ENCODE measurements at places on chromosomes 3 and 15. TPM values are rescaled to one million over a fixed set of nuclear protein-coding genes. Genes with fewer than 3 reads are reported as not detected.

Gene MME
- total RNA-seq: 0.27 TPM

Gene CIDEC
- total RNA-seq: not detected

Gene SEMA3G
- total RNA-seq: 0.34 TPM

Gene CADM2
- total RNA-seq: 0.13 TPM

Gene RTP3
- not detected for total RNA-seq

Gene SLC24A5
- total RNA-seq: not detected

Gene IL5RA
- not detected for total RNA-seq

Gene PRR23A
- not detected for total RNA-seq

Gene PARP9
- 50.0 TPM for total RNA-seq

Gene ALG3
- 45.8 TPM for total RNA-seq

Gene LRRN1
- 0.19 TPM for total RNA-seq

Gene HCLS1
- 4.4 TPM for total RNA-seq

Gene SPTBN5
- total RNA-seq: 4.4 TPM

Gene NUDT16
- 5.5 TPM for total RNA-seq

Gene CD86
- 5.0 TPM for total RNA-seq

Gene PSTPIP1
- 0.57 TPM for total RNA-seq

Gene SNURF
- total RNA-seq: 3.1 TPM

Gene TBL1XR1
- total RNA-seq: 79.8 TPM

Gene LSMEM2
- not detected for total RNA-seq

Gene TUSC2
- 42.9 TPM for total RNA-seq

Gene AADACL2
- total RNA-seq: not detected

Gene AHSG
- not detected for total RNA-seq

Gene ABI3BP
- total RNA-seq: 11.0 TPM

Gene CHRD
- total RNA-seq: 0.48 TPM

Gene CDHR4
- not detected for total RNA-seq

Gene REC114
- total RNA-seq: not detected

Gene SPESP1
- total RNA-seq: 1.1 TPM

Gene ACAP2
- 49.9 TPM for total RNA-seq

Gene VIPR1
- 8.0 TPM for total RNA-seq

Gene DISP2
- under 0.01 TPM for total RNA-seq

Gene PLCL2
- total RNA-seq: 0.95 TPM

Gene GOLGA8T
- total RNA-seq: not detected

Gene ARGFX
- not detected for total RNA-seq

Gene ADGRG7
- total RNA-seq: not detected

Gene SPSB4
- not detected for total RNA-seq

Data from esophagus squamous epithelium (tissue), 5 donors.